AG09319 (cell line): ENCODE measurements at places on chromosomes 5 and 9.
A peak's percentile ranks its signal among the peaks of the same experiment; 100 is the strongest.

- no peak for DNase-seq
These were observed 10.9 kb downstream of the LHX2 start for GRCh38 chr9:124022201-124023121.

- DNase-seq = no peak
These were observed 217.1 kb downstream of the TSSK1B start for GRCh38 chr5:113217619-113218184.

DNA sequence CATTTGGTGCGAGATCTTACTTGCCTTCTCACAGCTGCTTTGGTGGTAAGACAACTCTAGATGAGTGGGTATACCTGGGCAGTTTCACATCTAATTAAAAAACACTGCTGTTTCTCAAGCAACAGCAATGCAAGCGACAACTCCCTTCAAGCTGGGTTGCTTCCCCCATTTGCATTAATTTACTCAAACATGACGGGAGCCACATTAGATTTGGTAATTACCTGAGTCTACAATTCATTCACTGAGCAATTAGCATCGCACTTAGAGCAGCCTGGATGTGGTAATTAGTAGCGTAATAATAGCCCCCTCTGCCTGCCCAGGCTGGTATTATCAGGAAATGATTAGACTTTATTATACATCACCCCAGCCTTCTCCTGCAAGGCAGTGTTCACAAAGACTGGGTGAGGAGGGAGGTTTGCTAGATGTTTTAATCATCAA lies 73.4 kb downstream of the FBXO38 start:
- DNase-seq = no peak

- DNase-seq = peak; percentile 12
These were observed 288.9 kb upstream of the KIF2A start for GRCh38 chr5:62017092-62017491.

- no peak for DNase-seq
These were observed 5.6 kb downstream of the MEIKIN start for GRCh38 chr5:131939690-131940345.

DNA sequence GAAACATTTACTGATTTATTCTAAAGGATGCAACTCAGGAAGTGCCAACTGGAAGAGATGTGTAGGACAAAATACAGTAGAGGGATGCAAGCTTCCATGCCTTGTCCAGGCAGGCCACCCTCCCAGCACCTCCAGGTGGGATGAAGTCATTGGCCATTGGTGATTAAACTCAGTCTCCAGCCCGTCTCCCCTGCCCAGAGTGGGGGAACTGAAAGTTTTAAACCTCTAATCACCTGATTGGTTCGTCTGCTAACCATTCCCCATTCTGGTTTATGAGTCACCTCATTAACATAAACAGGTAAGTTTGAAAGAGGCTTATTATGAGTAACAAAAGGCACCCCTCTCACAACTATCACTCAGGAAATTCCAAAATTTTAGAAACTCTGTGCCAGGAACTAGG lies 8.1 kb downstream of the TNFAIP8 start:
- DNase-seq = no peak

DNA sequence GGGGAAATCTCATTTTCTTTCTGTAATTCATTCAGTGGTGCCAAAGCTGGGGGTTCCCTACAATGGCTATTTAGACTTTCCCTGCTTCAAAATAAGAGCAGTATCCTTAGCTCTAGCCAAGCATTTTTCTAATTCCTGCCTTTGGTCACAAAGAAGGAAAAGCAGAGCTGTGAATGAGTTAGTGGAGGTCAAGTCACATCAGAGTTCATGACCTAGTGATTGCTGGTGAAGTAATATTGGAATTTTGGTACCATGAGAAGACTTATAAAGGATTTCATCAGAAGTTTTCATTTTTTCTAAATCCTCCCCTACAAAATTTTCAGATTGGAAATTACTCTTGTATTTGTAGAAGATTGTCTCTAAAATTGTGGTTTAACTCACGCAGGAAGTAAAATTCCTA lies 28.0 kb downstream of the DNAJC21 start:
- no peak for DNase-seq

GRCh38 chr5:125486634-125487033 lies 740.2 kb upstream of the ZNF608 start:
- no peak for DNase-seq

DNA sequence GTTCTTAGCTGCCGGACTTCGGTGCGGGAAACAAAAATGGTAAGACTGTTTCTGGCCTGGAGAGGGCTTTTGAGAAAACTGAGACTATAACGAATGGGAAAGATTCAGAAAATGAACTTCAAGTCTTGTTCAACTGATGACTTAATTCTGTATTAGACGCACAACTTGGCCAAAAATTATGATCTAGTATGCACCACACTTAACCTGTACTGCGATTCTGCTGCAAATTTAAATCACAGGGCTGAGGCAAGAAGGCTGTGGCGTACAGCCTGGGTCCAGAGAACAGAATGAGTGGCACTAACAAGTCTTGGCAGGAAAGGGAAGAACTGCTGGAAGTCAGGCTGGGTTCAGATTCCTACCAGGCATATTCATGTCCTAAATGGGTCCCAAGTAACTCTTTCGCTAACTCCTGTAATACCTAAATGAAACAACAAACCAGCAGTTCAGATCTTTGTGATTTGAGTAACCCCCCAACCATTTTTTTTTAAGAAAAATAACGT lies 781 bp upstream of the COL23A1 start:
- no peak for DNase-seq
